ENCODE measurements at places on chromosomes 1 and 21. TPM values are rescaled to one million over a fixed set of nuclear protein-coding genes. Genes with fewer than 3 reads are reported as not detected.

DNA sequence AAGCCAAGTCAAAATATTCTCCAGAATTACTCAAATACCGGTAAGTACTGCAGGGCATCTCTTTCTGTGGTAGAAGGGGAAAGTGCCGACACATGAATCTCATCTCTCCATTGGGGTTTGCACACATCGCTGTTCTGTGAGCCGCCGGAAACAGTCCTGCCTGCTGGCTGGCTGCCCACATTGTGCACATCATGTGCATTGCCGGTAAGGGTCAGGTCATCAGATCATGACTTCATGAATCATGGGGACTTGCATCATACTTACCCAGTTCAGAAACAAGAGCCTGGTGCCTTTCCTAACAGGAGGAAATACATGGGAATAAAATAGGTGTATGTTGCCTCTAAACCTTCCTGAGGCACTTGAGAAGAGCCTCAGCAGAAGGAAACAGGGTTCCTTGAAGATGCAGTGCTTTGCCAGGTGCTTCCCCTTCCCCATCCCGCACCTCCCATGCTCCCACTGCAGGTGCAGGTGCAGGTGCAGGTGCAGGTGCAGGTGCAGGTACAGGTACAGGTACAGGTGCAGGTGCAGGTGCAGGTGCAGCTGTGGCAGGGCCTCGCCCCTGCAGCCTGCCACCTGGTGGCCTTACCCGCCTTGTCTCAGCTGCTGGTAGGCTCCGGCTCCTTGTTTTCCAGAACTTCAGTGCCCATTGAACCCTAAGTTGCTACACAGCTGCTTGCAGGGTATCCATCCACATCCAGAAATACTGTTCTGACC lies 26.5 kb downstream of the GPR137B start:
- no peak for DNase-seq

GRCh38 chr1:97017895-97018294 lies 296.3 kb downstream of the PTBP2 start:
- no peak for DNase-seq

- DNase-seq, result no peak
Measured at GRCh38 chr1:37442644-37443043, 31.7 kb upstream of the ZC3H12A start.

DNA sequence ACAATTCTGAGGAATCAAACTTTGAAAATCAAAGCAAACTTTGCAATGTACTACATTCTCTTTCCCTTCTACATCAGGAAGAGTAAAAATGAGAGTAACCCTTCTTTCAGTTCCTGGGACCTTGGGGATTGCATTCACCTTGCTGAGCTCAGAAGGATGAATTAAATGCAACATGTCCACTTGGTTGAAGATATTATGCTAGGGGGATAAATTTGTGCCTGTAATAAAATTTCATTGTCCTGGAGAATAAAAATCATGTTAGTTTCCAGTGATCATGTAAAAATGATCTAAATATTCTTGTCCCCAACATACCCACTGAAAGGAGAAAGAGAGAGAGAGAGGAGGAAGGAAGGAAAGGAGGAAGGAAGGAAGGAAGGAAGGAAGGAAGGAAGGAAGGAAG lies 587.1 kb upstream of the NEGR1 start:
- DNase-seq, result no peak

SPRR1B gene
- not detected for total RNA-seq

- DNase-seq, result no peak
Measured at GRCh38 chr1:43851561-43852338, 81.9 kb upstream of the ARTN start.

NRAS gene
- total RNA-seq, result 11.4 TPM

DNA sequence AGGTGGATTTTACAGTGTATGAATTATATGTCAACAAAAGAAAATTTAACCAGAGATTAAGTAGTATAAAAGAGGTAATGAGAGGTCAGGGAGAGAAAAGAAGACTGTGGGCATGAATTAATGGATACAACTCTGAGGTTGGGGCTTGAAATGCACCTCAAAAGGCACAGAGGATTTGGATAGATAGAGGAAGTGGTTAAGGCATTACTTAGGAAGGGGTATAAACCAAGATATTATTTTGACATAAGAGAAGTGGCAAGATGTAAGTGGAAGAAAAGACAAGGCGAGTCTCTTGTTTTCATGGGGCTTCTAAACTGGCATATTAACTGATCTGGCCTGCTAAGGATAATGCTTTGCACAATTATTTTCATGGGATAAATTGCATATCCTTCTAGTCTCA lies 34.1 kb downstream of the RAP1A start:
- no peak for DNase-seq

DNA sequence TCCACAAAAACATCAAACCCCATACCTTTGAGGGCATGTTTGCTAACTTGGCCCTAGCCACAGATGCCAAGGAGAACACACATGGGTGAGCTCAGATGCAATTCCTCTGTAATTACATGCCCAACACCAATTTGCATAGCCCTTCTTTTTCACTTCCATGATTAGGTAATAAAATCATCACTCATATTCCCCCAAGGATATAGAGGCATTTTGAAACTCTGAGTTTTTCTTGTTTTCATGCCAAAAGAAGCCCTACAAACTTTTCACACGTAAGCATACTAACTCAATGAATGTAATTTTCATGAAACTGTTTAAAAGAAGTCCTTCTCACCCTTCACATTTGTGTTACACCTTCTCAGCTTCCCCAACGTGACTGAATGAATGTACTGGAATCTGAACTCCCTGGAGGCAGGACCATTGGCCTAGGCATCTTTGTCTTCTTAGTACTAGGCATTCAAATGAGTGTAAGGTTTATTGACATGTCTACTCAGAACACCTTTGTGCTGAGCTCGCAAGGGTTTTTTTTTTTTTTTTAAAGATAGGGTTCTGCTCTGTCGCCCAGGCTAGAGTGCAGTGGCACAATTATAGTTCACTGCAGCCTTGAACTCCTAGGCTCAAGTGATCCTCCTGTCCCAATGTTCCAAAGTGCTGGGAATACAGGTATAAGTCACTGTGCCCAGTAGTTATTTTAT lies 31.0 kb downstream of the FBXO42 start:
- DNase-seq, result no peak

GRCh38 chr1:13927736-13928135 lies 227.7 kb downstream of the PRDM2 start:
- DNase-seq, result no peak

DNA sequence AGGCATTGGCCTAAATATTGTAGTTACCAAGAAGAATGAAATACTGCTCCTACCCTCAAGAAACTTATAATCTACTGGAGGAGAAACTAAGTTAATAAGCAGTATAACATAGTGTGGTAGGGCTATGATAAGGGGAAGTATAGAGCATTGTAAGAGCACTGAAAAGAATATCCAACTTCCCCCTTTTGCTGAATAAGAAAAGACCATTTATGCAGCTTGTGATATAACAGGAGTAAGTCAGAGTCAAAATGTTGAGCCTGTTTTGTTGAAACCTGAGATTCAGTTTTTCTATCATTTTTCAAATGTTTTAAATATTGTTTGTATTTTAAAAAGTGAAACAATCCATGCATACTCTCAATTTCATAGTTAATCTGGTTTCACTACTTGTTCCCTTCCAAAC lies 48.3 kb upstream of the FCRL4 start:
- no peak for DNase-seq

- DNase-seq, result no peak
Measured at GRCh38 chr1:87806379-87807094, 477.9 kb downstream of the LMO4 start.

IFI16 gene
- total RNA-seq, result 182 TPM

GRCh38 chr1:64887689-64888217 lies 78.6 kb downstream of the JAK1 start:
- no peak for DNase-seq

- no peak for DNase-seq
Measured at GRCh38 chr21:36889401-36889800, 77.1 kb downstream of the HLCS start.

DNA sequence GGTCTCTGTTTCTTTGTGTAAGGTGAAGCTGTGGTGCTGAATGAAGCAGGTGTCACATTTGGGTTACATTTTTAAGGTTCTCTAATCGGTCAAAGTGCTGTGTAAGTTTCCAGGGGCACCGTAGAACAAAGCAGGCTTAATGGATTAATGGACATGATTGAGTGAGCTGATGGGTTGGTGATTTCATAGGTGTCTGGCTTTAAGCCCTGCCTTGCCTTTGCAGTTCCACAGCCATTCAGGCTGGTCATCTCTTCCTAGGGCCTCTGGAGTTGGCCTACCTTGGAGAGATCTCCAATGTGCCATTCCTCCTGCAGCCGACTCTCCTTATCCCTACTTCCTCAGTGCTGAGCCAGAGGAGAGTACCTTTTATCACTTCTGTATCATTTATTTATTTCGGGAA lies 15.2 kb downstream of the GALNT2 start:
- DNase-seq, result no peak

DNA sequence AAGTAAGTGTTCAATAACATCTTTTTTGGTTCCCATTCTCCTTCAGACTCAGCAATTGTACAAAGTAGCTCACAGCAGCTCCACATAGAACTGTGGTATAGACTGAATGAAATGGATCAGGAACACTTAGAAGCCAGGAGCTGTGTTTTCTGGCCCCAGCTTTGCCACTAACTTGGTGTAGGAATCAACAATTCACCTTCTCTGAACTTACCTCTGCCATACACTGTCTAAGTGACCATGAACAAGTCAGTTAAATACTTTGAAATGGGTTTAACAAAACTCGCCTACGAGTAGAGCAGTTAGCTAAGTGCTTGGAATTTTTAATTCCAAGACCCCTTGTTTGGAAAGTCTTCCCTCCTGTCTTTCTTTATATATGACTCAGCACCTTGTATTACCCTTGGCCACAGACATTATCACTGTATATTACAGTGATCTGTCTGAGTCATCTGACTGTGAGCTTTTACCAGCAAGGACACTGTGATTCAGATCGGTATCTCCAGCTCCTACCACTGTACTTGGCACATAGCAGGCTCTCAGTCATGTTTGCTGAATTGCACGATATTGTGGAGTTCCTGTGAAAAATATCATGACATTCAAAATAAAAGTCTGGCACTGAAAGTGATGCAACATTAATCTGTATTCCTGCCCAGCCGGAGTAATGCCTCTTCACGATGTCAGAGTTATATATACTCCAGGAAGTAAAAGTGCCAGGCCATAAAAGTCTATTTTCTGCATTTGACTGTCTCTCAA lies 101.7 kb upstream of the BEND5 start:
- no peak for DNase-seq

C1orf141 gene
- total RNA-seq, result not detected

DNA sequence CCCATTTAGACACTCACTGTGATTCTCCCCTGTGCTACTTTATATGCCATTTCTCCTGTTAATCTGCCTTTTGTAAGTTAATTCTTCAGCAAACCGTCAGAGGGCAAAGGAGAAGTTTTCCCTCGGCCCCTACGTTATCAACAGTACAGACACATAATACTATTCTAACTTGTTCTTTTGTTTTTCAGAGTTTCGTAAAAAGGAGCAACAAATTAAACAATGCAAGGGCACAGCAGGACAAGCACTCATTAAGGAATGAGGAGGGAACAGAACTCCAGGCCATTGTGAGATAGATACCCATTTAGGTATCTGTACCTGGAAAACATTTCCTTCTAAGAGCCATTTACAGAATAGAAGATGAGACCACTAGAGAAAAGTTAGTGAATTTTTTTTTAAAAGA lies 32.3 kb downstream of the CNN3 start:
- DNase-seq, result no peak

DNA sequence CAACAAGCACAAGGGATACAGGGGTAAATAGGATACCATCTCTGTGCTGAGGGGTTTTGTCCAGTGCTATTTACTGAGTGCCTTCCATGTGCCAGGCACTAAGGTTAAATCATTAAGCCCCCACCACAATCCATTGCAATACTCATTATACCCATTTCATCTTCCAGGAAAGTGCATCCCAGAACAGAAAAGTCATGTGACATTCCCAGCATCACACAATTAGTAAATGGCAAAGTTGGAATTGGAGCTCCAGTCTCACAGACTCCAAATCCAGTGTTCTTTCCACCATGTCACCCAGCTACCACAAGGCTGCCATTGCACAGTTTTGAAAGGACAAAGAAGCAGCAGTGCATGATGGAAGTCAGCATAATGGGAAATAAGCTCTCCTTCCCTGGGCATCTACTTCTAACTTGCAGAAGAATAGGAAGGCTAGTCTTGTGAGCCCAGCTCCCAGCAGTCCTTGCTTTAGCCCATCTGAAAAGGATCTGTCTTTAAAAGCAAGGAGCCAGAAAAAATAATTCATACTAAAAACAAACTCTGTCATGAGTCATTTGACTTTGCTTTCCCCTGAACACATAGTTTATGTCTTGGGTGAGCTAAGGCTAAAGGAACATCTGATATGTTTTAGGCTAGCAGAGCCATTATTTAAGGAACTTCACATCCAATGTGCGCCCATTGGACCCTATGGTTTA lies 111.4 kb upstream of the HOOK1 start:
- DNase-seq, result no peak

- no peak for DNase-seq
Measured at GRCh38 chr1:198253668-198254067, 96.9 kb downstream of the NEK7 start.

DNA sequence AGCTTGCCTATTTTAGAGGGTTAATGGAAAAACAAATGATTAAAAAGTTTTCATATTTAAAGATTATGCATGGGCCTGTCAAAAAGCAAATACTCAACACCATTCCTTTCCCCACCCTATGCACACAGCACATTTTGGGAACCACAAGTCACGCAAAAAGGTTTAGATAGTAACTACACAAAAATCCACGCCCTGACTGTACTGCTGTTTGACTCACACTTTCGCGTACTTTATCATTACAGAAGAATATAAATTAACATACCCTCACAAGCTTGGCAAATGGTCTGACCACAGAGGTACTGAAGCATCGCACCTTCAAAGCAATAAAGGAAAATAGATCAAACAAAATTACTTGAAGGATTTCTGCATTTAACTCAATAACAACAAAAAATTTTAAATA lies 1.4 kb downstream of the ATP5PO start:
- no peak for DNase-seq

DNA sequence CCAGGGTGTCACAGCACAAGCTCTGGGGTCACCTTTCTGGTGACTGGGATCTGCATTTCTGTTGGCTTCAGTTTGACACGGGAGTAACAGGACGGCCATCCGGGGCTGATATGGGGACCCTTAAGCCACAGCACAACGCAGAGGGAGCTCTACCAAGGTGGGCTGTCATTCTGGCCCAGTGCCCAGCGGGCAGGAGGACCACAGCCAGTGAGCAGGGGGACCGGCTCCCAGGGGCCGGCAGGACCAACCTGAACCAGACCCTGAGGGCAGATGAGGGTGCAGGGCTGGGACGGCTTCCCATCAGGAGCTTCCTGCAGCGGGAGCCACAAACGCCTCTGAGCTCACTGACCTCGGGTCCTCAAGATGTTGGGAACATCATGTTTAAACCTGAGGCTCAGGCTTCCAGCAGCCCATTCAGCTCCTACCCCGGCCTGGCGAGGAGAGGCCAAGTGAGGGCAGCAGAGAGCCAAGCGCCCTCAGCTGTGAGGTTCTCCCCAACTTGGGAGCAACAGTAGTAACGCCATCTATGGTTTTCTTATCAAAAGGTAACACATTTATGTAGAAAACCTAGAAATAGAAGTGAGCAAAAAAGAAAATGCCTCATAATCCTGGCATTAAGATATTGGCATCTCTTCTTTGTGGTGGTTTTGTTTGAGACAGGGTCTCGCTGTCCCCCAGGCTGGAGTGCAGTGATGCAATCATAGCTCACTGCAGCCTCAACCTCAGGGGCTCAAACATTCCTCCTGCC lies 26.8 kb downstream of the TMEM201 start:
- DNase-seq, result no peak
